Left lobe of liver (tissue), 2 donors: ENCODE measurements at places on chromosomes 6 and 20. TPM values are rescaled to one million over a fixed set of nuclear protein-coding genes. Genes with fewer than 3 reads are reported as not detected.
A peak's percentile ranks its signal among the peaks of the same experiment; 100 is the strongest.

Gene ELOVL4
- total RNA-seq, result not detected

- no peak for DNase-seq
Measured at GRCh38 chr20:47419953-47420514, 63.5 kb upstream of the ZMYND8 start.

Gene RSPO4
- total RNA-seq, result not detected

DNA sequence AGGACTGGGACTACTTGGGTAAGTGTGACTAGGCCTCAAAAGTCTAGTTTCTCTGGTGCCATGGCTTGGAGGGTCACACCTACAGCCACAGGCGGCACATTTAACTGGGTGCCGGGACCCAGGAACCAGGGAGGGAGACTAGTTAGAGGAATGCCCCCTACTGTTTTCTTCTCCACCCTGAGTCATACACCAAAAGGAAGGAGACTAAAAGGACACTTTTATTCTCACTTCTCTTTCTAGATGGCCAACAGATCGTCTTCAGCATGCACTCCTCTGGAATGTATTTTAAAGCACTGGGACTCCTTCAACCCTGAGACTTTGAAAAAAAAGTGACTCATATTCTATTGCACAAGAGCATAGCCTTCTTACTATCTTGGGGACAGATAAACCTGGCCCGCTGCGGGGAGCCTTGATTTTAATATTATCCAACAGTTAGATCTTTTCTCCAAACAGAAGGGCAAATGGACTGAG, 33.4 kb downstream of the PLN start:
- no peak for DNase-seq

DNA sequence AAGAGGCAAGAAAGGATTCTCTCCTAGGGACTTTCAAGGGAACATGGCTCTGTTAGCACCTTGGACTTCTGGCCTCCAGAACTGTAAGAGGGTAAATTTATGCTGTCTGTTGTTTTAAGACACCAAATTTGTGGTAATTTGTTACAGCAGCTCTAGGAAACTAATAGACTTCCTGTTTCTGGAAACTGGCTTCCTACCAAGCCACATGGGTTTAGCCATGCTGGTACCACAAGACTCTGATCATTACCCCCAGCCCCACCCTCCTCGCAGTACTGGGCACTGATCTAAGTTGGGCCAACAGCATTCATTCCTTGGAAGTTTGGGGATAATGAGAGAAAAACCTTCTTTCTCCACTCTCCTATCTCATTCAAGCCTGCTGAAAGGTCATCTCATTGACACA, 109.5 kb upstream of the SMLR1 start:
- no peak for DNase-seq

- DNase-seq, result peak; percentile 18
Measured at GRCh38 chr6:167221400-167222201, 63.8 kb upstream of the GPR31 start.

DNA sequence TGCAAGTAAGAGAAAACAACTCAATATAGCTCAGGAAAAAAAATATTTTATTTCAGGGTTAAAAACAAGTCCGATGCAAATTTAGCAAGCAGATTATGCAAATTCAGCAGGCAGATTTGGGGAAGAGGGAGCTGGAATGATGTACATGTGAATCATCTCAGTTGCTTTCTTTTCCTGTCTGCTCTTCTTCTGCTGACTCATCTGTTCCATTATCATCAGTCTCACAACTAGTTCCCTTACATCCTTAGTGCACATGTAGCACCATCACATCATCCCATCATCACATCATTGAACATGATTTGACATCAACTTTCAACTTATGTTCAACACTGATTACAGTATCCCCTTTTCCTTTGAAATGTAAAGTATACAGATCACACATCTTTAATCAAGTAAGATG, 11.5 kb upstream of the DEFB113 start:
- DNase-seq, result no peak

DNA sequence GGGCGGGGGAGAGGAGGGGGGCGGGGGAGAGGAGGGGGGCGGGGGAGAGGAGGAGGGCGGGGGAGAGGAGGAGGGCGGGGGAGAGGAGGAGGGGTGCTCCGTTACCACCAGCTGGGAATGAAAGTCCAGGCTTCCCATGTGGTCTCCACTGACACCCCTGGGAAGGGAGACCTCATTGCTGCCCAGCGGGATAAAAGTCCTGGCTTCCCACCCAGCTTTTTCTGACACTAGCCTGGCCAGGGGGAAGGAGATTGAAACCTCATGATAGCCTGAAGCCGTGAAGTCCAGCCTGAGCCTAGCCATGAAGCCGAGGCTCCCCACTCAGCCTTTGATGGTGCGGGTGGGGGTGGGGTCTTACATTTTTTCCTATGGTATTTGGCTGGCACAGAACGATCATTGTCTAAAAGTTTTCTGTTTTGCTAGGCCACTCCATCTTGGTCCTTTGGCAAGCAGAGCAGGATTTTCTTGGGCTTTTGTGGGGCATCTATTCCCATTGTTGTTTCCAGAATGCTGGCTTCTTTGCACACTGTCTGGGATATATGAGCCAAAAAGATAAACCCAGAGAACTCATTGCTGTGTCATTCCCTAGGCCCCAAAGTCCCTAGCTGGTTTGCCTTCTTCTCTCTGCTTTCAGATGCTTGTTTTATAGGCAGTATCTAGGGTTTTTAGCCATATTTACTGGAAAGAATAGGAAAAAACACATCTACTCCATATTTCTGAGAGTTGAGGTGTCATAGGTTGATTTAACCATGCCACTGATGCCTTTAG, 67.9 kb upstream of the RNF24 start:
- DNase-seq, result no peak

DNA sequence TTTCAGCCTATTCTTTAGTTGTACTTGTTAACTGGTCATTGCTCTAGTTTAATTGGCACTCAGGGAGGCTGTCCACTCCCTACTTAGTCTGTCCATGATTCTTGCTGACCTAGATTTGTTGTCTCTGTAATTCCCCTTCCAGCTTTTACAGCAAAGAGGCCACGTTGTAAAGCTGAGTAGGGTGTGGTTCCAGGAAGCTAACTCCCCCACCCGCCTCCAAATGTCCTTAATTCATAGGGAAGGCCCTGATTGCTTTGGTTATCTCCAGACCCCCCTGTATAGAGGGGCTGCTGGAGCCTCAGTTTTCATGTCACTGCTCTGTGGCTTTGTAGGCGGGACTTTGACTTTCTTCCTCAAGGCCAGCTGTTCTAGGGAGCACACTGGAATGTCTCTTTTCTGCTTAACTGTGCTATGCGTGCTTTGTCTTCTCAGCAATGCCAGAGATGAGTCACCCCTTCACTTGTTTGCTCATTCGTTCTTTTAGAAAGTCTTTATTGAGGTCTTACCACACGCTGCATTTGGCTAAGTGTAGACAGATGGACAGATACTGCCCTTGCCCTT, 175.1 kb upstream of the JAG1 start:
- no peak for DNase-seq
